Endodermal cell (in vitro differentiated cells): ENCODE measurements at places on chromosomes 11 and 22.

- no peak for DNase-seq
Observed at GRCh38 chr11:15189641-15190365, 75.1 kb downstream of the INSC start.

- no peak for DNase-seq
Observed at GRCh38 chr11:62538470-62539237, 8.0 kb downstream of the AHNAK start.

- no peak for DNase-seq
Observed at GRCh38 chr11:105861225-105861624, 160.8 kb downstream of the MSANTD4 start.

DNA sequence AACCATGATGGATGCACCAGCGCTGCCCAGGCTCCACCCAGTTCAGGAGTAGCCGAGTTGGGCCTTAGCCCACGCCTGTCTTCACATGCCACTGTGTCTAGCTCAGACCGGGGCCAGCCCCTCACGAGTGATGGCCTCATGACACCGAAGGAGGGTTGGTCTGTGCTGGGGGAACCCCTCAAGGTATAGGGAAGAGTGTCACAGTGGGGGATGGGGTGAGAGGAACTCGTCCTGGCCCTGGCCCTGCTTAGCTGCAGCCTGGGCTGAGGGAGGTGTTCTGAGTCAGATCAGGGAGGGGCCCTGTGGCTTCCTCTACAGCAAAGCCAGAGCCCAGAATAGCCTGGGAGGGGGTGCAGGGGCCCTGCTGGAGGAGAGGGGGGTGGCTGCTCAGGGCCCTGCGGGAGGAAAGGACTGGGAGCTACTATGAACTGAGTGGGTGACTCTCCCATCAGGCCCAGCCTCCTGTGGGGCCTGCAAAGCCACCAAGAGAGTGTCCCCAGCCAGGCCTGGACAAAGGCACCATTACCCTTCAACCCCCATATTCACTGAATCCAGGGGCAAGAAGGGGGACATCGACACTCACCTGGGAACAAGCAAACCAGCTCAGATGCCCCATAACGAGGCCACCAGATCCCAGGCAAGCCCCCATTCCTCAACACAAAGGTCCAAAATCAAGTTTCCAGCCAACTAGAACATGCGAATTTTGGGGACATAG is 41.2 kb downstream of the IGLL5 start:
- no peak for DNase-seq

GRCh38 chr11:42315267-42315666 is 855.8 kb upstream of the LRRC4C start:
- no peak for DNase-seq

- DNase-seq = no peak
Observed at GRCh38 chr22:33879796-33880195, 40.5 kb downstream of the LARGE1 start.

- DNase-seq = no peak
Observed at GRCh38 chr22:48531761-48532435, 1295.8 kb downstream of the BRD1 start.

DNA sequence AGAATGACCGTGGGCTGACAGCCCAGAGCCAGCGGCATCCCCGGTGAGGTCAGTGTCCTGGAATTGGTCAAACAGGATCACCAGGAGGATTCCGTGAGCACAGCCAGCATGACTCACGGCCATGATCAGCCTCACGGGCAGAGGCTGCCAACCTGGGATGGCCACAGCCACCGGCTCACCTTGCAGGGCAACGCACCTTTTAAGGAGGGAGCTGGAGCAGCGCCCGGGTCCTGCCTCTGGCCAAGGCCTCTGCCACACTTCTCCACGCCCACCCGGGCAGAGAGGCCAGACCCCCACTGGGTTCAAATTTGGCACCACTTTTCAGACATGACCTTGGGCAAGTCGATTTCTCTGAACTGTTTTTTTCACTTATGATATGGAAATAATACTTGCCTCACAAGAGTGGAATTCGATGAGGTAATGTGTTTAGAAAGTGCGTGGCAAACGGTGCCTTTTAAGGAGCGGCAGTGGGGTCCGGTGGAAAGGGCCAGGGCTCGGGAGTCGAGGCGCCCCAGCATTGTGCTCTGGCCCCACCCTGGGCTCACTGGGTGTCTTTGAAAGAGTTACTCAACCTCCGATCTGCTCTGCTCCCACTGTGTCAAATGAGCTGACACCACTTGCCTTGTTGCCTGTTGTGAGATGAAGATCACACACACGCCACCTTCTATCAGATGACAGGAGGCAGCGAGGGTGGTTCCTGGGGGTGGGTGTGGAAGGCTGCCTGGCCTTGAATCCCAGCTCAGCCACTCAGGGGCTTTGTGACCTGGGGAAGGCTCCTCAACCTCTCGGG is 16.0 kb downstream of the TXN2 start:
- DNase-seq = no peak

DNA sequence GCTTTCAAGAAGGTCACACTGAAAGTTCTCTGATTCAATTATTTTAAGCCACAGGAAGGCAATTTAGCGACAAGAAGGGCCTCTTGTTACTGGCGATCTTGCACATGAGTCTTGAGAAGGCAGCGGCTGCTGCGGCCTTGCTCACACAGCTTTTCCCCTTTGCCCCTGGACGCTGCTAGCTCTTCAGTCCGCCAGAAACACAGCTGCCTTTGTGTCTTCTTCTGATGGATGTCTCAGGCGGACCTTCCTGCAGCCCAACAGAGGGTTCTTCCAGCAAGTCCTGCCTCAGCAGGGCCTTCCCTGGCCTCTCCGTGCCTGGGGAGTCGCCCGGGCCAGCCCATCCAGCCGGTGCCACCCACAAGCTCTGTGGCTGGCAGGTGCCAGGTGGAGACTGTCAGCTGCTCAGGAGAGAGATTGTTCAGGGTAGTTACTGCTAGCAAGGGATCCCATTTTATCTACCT is 59.4 kb downstream of the PKNOX2 start:
- DNase-seq = no peak

DNA sequence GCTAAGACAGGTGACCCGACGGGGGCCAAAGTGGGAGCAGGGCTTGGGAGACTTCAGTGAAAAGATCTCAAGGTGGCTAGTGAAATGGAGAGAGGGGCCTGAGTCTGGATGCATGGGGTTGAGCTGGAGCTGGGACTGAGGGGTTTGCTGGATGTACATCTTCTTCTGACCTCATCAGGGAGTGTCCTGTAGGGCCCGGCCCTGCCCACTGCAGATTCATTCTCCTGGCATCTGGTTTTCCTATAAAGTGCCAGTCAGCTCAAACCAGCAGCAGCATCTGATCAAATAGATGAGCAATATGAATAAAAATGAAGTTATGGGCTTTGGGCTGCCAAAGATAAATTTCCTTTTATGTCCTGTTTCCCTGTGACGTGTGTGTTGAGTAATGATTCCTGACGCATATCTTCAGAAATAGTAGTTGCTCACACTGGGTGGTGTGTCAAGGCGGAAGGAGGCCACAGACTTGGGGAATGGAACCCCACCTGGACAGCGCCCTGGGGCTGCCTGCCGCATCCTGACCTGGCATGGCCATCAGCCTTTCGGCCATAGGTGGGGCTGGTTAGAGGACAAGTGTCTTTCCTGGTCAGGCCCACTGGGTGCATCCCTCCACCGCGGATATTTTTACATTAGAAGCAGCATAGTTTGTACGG is 135.4 kb downstream of the OSBP2 start:
- no peak for DNase-seq

GRCh38 chr22:31321421-31321820 is 24.7 kb downstream of the PATZ1 start:
- DNase-seq = no peak

DNA sequence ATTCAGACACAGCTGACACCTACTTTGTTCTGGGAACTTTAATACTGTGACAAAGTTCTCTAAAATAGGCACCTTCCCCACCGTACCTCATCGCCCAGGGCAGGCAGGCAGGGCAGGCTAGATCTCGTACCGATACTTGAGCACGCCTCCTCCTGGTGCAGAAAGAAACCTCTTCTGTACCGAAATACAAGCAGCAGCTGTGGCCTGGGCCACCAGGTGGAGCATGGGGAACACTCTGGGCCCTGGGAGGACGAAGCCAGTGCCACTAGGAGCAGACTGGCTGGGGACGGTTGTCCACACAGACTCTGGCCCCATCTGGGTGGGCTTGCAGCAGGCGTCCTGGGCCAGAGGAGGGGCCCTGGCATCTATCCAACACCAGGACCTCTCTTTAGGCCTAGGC is 12.8 kb downstream of the PMM1 start:
- DNase-seq = peak; percentile 94

GRCh38 chr22:32803020-32803737 is 1.7 kb downstream of the TIMP3 start:
- DNase-seq = peak; percentile 67

DNA sequence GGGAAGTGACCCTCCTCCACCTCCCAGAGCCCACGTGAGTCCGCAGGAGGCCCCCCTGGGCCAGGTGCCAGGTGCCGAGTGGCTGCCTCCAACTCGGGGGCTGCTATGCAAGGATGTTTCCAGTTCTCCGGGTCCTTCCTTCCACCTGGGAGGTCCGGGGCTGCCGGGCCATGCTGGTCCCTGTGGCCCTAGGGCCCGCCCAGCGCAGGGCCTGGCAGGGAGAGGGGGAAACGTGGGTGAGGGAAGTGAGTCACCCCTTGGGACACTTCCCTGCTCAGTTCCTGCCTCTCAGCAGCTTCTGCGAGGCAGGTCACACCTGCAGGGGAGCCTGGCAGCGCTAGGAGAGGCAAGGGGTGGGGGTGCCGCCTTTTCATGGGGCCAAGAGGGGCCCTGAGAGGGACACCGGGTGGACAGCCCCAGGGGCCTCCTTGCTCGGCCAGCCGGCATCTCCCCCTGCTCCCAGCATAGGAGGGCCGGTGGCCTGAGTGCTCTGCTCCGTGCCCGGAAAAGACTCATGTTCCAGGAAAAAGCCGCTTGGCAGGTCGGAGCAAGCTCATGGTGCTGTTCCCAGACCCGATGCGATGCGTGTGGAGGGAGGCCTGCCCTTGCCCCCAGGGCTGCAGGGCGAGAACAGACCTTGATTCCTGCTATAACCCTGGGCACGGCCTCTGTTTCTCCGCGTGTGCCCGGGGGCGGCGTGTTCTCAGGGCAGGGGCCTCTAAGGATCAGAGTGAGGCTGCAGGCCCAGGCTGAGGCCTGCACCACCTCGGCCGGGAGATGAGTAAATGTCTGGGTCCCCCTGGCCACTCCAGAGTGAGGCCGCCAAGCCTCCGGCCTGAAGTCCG is 30.3 kb upstream of the WNT7B start:
- no peak for DNase-seq

DNA sequence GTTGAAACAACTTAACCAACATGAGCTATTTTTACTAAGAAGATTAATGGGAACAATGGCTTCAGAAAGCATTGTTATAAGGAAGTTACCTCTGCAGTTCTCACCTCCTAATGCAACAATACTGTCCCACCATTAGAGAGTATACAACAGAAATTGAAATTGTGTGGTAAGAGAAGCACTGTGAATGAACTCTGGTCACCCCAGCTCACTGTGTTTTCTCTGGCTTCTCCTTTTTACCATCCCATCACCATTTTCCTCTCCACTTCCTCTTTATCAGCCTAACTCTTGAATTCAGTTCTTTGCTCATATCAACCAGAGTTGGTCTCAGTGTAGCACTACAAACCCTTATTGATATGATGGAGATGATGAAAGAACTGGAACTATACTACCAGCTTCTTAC is 138.0 kb upstream of the POU2AF2 start:
- no peak for DNase-seq

DNA sequence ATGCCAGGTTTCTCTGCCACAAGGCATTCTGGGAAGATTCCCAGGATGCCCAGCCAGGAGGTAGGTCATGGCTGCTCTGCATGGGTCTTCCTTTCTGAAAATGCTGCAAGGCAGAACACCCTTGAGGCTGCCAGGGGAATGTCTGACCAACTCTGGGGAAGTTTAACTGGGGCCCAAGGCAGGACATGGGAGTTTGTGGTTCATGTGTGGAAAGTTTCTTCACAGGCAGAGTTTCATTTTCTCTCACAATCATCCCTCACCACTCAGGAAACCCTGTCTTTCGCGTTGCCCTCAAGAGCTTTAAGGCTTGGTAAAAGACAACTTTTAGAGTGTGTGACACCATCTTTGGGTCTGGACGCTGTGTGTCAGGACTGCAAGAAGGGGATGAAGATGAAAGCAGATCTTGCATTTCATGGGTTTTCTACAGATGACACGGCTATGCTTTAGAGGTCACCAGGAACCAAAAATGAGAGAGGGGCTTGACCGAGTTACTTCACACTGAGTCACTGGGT is 133.5 kb downstream of the CD44 start:
- no peak for DNase-seq

DNA sequence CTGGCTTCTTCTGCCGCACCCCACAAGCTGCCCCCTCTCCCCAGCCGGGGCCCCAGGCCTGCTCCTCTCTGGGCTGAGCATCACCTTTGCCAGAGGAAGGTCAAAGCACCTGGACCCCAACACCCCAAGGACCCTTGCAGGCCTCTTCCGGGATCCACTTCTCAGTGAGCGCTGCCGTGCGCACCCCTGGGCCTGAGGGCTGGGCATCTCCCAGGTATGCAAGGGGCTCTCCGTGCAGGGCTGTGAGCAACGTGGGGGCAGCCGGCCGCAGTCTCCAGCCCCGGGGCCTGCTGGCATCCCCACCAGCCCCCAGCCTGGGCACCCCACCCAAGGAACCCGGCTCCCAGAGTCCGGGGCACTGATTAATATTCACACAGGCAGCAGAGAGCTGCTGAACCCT is 64.0 kb downstream of the BRD1 start:
- DNase-seq = peak; percentile 31

GRCh38 chr22:49781289-49781782 is 46.3 kb downstream of the BRD1 start:
- DNase-seq = no peak

GRCh38 chr11:69230856-69231425 is 63.0 kb upstream of the MYEOV start:
- DNase-seq = peak; percentile 26

- no peak for DNase-seq
Observed at GRCh38 chr22:20728523-20729190, 45.3 kb upstream of the SERPIND1 start.

DNA sequence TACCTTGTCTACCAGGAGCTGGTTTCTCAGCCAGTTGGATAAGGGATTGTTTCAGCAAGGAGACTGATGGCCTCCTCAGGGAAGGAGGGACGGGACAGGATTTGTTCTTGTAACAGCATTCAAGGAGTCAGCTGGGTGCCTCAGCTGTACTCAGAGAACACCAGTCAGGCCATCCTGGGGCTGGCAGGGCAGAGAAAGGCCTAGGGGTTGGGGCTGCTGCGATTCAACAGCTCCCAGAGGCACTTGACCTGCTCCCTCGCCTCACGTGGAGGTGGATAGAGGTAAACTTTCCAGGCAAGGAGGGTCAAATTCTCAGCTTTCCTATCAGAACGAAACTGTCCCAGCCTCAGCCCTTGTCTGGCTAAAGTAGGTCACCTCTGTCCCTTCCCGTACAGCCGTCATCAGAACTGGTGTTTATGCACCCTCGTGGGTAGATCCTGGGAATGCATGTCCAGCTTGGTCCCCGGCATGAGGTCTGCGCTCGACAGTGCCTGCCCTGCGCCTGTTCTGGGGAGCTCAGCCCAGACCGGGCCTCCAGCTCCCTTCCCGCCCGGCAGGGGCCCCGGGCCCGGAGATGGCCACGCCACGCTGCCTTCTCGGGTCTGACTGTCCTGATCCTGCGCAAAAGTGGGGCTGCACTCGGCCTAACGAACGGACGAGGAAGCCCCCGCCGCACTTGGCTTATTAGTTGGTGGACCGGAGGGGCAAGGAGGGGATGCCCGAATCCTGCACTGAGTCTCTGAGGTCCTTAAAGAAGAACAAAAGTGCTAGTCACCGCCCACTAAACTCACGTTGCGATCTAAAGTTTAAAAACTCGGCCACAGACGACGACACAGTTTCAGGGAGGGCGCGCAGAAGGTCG is 762 bp upstream of the CCDC134 start:
- DNase-seq = peak; percentile 72

GRCh38 chr11:27868709-27869108 is 168.5 kb upstream of the BDNF start:
- no peak for DNase-seq

GRCh38 chr11:19245351-19245750 is 4.6 kb upstream of the E2F8 start:
- DNase-seq = no peak
